Inflammatory macrophage (primary cell): ENCODE measurements at places on chromosomes 5 and 9.
A peak's percentile ranks its signal among the peaks of the same experiment; 100 is the strongest.

- no peak for DNase-seq
Observed at GRCh38 chr5:11619339-11620024, 284.8 kb downstream of the CTNND2 start.

GRCh38 chr5:148290271-148291195 lies 21.7 kb upstream of the SPINK7 start:
- peak; percentile 25 for DNase-seq

GRCh38 chr9:1120500-1121165 lies 70.5 kb downstream of the DMRT2 start:
- no peak for DNase-seq

DNA sequence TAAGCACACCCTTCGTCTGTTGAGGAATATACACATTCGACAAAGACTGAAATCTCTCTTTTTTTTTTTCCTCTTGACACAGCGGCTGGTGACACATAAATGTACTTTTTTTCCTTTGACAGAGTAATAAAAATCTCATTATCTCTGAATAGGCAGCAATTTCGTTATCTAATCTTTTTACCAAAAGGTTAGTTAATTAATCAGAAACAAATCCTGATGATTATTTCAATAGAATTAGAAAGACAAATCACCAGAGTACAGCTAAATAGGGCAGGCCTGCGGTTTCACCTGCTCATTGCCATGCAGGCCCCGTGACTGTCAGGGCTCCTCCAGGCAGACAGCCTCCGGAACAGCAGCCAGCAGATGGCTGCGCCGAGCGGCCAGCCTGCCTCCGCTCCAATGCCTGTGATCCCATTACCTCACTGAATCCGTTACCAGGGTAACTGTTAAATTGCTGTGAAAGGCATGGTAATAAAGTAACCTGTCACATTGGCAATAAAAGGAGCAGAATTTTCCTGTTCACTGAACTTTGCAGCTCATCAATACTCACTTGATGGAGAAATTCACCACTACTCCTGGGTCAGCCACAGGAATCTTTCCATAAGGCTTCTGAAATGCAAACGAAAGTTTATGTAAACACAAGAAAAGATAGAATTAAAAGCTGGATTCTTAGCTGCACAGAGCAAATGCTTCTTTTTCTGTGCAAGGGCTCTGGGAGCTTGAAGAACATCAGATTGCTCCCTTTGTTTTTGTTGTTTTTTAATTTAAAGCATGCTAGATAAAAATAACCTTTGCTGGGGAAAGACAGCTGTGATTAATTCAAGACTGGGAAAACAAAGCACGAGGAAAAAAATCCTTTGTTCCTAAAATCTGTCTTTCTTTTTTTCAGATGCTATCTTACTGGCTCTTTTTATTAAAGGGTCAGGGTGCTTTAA lies 666.4 kb upstream of the ZNF608 start:
- no peak for DNase-seq

GRCh38 chr5:166712447-166713185 lies 1578.8 kb upstream of the WWC1 start:
- DNase-seq: no peak

DNA sequence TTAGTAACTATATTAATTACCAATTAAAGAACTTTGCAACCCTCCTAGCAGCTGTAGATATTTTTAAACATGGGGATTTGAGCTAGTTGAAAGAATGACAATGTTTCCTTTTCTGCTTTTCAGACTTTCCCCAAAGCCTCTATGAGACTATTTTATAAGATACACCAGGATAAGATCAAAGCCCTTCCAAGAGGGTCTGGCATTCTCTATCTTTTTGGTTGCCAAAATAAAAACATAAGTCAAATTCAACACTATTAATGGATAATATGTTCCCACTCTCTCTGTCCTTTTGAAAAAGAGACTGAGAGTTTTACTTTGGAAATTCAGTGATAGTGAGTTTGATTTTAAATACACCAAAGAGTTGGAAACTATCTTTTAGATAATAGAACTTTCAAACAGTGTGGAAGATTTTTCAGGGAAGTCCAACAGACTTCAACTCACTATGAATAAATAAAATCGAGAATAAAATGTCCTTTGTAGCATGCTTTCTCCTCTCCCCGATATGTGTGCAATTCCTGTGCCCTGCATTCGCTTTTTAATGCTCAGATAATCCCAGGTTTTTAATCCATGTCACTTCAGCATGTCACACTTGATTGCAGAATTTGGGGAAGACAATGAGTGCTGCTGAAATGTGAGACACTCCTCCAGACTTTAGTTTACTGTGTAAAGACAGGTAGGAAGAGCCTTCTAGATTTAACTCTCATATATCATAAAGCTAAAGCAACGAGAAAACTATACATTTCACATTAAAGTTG lies 1095.7 kb upstream of the DMAC1 start:
- no peak for DNase-seq

DNA sequence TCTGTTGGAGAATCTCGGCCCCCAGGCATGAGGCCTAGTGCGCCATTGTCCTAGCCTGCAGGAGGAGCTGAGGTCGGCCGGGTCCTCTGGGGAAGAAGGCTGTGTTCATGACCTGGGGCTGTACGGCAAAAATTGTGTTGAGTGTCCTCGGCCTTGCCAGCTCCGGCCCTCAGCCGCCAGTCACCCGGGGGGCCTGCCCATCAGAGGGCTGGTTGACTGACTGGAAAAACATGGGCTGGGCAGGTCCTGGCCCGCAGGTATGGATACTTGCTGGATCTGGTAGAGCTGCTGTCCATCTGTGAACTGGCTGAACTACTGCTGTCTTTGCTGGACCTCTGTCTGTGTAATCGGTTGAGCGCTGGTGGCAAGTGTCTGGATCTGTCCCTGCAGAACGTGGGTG lies 136.7 kb upstream of the GAS1 start:
- no peak for DNase-seq

DNA sequence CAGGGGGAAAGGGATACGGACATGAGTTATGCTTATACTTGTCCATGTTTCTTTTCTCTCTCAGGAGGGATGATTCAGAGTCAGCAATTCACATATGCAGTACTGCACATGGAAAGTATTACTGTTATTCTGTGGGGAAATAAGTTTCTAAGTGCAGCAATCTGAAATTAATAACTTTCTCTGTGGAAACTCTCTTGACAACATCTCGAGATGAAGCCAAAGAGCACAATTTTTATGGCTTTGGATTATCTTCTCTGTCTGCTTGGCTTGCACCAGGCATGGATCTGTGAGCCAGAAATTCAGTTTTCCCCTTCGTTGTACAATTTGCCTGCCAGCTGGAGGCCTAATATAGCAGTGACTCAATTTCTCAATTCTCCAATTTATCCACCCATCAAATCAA lies 2.5 kb upstream of the NDFIP1 start:
- no peak for DNase-seq

GRCh38 chr5:77946381-77947040 lies 170.4 kb upstream of the TBCA start:
- no peak for DNase-seq

- no peak for DNase-seq
Observed at GRCh38 chr5:57513785-57514184, 31.2 kb upstream of the ACTBL2 start.

DNA sequence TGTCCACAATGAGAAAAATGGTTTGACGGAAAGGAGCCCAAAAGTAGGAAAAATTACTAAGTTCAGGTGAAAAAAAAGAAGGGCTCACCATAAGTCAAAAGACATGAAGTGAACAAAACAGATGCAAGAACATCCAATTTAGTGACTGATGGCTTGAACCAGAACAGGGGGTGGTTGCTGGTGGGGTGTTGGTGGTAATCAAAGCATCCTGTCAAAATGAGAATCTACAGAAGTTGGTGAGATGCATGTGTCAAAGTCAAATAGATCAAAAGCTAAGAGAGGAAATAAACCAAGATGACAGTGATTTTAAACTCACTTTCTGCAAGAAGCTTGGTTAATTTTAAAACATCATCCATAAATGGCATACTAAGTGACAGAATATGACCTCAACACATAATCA lies 117.4 kb downstream of the MLLT3 start:
- DNase-seq: no peak

DNA sequence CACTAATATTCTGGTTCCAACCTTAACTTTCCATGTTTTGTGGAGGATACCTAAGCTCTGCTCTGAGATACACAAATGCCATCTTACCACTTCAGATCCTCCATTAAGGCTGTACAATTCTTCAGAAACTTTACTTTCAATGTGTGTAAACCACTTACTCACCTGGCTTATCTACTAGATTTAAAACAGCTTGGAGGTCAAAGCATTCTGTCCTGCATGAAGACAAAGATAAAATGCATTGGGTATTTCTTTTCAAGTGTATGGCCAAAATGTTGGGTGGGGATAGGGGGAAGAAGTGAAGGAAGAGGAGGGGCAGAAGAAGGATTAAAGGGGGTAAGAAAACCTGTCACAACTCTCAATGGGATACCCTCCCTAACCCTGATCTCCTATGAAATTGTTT lies 939 bp downstream of the GOLGA1 start:
- no peak for DNase-seq

- DNase-seq: no peak
Observed at GRCh38 chr5:158852622-158853021, 247.1 kb downstream of the EBF1 start.

GRCh38 chr9:125433461-125434011 lies 171.9 kb downstream of the GAPVD1 start:
- DNase-seq: no peak

DNA sequence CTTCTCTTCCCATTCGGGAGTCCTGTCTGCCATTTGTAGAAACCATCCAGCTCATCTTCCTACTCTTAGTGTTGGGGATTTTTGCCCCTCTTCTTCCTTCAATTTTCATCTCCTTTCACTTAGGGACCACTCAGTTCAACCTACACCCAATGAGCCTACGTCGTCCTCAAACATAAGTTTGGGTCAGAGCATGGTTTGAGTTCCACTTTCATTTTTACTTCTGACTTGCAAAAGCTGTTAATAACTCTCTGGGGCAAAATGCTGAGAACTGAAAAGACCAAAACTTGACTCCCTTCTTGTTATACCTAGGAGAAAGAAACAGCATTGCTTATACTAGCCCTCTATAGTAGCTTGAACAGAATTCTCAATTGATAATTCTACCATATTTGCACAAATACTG lies 381.5 kb upstream of the MPDZ start:
- no peak for DNase-seq

DNA sequence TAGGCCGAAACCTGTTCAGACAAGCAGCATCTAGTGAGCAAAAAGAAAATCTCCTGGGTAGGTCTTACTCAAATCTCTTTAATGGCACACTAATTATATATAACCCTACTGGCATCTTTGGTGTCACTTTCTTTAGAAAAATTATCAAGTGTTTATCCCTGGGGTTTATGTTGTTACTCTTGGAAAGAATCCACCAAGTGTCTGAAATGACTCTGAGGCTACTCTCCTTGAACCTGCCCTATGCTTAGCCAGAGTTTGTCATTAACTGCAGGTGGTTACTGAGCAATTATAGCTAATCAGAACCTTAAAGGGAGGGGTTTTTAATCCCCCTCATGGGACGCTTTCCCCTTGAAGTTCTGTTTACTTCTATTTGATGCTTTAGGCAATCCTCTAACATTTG lies 381.9 kb downstream of the PLK2 start:
- DNase-seq: no peak

- DNase-seq: no peak
Observed at GRCh38 chr5:121313886-121314285, 537.8 kb upstream of the FTMT start.

DNA sequence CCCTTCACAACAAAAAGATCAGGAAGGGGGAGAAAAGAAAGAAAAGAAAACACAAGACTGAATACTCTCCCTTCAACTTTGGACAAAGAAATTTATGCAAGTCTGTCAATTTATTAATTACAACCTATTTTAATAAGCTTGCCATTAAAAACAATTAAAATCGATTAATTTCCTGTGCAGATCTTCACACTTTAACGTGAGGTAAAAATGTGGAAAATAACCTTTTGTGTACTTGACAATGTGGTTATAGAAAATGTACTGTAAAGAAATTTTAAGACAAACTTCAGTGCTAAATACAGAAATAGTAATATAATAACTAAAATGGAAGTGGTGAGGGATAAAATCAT lies 2.7 kb upstream of the MLLT3 start:
- no peak for DNase-seq

DNA sequence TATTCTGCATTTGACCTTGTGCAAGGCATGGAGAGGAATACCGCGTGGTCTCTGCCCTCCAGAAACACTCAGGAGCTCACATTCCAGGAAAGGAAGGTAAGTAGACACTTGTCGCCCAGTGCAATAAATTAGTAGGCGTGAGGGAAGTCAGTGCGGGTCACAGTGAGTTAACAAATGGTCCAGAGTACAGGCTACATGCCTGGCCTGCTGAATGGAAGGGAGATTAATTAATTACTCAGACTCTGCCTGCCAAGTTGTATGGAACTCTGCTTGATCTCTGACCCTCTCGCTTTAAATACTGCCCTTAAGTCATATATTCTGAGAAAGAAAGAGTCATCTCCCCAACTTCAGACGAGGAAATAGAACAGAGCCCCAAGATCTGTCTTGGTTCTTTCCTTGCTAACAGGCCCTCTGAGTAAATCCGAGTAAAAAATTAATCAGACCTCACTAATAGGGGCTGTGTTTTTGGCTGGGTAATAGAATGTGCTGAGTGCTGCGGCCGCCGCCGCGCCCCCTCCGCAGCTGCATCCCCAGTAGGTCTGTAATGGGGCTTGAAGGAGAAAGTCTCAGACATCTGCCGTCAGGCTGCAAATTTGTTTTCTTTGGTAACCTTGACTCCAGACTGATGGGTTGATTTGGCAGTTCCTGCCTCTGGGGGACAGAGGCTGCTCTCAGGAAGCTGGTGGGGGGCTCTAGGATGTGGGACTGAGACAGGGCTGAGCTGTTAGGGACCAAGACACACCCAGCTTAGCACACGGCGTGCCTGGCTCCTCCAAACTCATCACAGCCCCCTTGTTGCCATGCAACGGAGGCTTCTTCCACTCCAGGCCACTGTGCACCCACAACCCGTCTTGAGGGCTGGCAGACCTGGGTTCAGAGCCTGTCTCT lies 144.4 kb downstream of the NSG2 start:
- DNase-seq: no peak

- peak; percentile 82 for DNase-seq
Observed at GRCh38 chr5:111781200-111781599, 24.2 kb upstream of the NREP start.

DNA sequence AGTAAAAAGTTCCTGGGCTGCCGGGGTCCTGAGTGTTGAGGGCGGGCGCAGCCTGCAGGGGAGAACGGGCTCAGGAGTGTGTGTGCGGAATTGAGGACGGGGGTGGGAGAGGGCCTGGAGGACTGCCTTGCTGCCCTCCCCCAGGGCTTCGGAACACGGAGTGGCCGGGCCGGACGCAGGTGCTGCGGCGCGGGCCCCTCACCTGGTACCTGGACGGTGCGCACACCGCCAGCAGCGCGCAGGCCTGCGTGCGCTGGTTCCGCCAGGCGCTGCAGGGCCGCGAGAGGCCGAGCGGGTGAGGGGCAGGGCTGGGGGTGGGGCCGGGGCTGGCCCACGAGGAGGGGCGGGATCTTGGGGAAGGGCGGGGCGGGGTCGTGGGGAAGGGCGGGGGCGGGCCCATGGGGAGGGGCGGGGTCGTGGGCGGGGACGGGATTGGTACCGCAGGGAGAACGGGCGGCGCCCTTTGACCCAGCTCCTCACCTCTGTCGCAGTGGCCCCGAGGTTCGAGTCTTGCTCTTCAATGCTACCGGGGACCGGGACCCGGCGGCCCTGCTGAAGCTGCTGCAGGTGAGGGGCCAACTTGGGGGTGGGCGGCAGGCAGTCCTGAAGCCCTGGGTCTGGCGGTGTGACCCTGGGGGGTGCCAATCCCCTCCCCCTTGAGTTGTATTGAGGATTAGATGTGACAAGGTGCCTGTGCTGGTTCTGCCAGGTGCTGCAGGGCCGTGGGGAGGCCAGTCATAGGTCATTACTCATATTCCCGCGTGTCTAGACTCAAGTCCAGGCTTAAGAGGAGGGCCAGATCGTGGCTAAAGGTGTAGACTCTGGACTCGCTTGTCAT lies 7.1 kb downstream of the FPGS start:
- DNase-seq: no peak
